ENCODE measurements at places on chromosomes 11 and 22.

- DNase-seq, result no peak
These were observed 283.3 kb upstream of the ARHGAP42 start for GRCh38 chr11:100403816-100404215.

- no peak for DNase-seq
These were observed 2.4 kb upstream of the SMCO4 start for GRCh38 chr11:93545566-93545965.

DNA sequence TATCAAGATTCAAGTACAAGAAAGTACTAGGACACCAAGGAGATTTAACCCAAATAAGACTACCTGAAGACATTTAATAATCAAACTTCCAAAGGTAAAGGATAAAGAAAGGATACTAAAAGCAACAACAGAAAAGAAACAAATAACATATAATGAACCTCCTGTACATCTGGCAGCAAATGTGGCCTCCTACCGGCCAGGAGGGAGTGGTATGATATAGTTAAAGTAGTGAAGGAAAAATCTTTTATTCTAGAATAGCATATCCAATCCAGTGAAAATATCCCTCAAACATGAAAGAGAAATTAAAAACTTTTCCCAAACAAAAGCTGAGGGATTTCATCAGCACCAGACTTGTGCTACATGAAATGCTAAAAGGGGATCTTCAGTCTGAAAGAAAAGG lies 104.7 kb upstream of the GUCY1A2 start:
- no peak for DNase-seq

GRCh38 chr11:82883853-82884252 lies 16.4 kb downstream of the PRCP start:
- DNase-seq, result no peak

DNA sequence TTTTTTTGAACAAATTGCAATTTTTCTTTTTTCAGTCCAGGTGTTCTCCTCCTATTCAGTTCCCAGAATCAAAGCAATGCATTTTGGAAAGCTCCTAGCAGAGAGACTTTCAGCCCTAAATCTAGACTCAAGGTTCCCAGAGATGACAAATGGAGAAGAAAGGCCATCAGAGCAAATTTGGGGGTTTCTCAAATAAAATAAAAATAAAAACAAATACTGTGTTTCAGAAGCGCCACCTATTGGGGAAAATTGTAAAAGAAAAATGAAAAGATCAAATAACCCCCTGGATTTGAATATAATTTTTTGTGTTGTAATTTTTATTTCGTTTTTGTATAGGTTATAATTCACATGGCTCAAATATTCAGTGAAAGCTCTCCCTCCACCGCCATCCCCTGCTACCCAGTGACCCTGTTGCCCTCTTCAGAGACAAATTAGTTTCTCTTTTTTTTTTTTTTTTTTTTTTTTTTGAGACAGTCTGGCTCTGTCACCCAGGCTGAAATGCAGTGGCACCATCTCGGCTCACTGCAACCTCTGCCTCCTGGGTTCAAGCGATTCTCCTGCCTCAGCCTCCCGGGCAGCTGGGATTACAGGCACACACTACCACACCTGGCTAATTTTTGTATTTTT lies 6.2 kb upstream of the UBE4A start:
- no peak for DNase-seq

- DNase-seq, result no peak
These were observed 129.1 kb downstream of the PARVA start for GRCh38 chr11:12506404-12506921.

DNA sequence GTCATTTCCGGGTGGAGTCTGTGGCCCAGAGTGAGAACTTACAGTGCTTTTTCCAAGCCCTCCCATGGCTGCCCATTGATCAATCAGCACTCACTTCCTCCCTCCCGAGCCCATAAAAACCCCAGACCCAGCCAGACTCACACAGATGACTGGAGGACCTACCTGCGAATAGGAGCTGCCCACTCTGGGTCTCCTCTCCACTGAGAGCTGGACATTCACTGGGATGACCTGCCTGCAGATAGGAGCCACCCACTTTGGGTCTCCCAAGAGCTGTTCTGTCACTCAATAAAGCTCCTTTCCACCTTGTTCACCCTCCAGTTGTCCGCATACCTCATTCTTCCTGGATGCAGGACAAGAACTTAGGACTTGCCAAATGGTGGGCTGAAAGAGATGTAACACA lies 56.0 kb upstream of the B3GNT6 start:
- DNase-seq, result no peak

DNA sequence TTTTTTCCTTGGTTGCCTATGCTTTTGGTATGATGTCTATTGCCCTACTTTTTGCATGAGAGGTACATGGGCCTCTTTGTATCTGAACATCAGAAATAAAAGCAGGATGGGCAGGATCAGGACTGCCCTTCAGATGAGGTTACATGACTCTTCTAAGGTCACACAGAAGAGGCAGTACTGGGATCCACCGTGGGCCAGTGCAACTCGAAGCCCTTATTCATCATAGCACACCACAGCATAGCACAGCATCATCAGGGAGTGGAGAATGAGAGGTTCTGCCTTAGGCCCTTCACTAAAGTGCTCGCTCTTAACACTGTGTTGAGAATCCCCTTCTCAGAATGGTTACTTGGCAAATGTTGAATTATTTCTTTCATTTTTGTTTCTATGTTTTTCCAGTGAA lies 88.3 kb downstream of the C22orf31 start:
- DNase-seq, result no peak

GRCh38 chr11:67370351-67371076 lies 2.9 kb downstream of the CLCF1 start:
- no peak for DNase-seq

GRCh38 chr11:14110629-14111028 lies 148.1 kb downstream of the SPON1 start:
- DNase-seq, result no peak

DNA sequence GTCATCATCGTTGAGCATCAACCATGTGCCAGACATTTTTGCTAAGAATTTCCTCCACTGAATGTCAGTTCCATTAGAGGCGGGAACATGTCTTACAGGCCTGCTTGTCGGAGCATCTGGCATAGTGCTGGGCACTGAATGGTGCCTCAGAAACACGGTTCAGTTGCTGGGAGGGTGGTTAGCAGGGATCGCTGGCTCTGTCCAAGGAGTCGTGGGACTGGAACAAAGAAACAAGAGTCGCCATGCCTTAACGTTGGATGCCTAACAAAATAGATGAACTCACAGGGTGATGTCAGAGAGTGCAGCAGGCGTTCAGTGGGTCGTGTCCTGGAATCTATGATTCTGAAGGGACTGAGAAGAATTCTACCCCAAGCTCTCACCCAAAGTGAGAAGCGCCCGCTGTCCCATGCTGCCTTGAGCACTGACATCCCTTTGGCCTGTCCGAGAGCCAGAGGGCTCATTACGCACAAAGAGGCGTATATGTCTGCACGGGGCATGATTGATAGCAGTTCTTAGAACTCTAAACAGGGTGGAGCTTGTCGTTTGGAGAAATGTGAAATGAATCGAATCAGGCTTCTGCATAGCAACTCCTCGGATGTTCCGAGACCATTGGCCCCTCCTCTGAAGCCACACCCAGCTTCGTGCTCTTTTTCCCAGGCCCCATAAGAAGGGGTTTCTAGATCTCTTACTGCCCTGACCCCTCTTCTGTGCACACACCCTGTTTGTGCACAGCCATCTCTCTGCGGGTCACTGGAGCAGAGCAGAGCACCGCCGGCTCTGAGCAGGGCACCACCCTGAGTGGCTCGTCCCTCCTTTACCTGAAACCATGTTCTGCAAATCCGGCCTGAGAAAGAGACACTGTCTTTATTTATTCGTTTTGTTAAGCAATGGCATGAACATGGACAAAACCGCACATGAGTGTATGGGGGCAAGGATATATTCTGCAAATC lies 113.1 kb upstream of the B3GAT1 start:
- no peak for DNase-seq

- no peak for DNase-seq
These were observed 4.5 kb downstream of the IGLL1 start for GRCh38 chr22:23575601-23576000.

DNA sequence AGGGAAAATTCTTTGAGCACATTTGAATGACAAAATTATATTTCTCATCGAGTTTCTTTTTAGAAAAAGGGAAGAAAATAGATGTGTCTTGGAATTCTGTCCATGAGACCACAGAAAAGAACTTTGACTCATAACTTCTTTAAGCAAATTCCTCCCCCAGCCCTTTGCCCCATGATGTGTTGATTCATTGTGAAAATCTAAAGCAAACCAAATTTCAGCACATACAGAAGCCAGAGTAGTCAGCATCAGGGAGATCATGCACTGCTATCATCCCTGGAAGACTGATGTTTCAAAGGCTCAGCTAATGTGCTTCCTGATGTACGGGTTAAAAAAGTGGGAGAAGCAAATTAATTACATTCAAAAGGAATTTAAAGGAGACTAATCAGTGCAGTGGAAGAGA lies 159.7 kb downstream of the FAT3 start:
- DNase-seq, result no peak

All from NCI-H1048 (cell line).